ENCODE measurements at places on chromosomes 7 and 10.

DNA sequence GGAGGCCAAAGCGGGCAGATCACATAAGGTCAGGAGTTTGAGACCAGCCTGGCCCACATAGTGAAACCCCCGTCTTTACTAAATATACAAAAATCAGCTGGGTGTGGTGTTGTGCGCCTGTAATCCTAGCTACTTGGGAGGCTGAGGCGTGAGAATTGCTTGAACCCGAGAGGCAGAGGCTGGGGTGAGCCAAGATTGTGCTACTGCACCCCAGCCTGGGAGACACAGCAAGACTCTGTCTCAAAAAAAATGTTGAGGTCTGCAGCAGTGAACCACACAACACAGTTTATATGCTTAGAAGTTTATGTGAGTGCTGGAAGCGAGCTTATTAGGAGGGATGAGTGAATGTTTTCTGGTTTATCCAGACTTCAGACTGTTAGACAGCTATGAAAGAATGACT lies 10.4 kb downstream of the LHPP start:
- DNase-seq = no peak

- no peak for DNase-seq
Measured at GRCh38 chr10:116785867-116786266, 43.5 kb upstream of the HSPA12A start.

DNA sequence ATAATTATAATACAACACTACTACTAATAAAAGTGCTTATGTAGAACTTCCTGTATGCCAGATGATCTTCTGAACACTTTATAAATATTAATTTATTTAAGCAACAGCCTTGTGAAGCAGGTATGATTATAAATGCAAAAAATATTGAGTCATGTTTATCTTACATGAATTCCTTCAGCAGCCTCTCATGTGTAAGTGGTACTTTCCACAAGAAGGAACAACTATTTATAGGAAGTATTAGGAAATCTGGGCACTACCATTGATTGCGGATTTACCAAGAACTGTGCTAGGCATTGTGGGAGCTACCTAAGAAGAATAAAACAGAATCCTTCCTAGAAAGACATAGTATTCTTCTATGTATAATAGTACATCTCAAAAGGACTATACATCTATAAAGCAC lies 10.7 kb upstream of the STEAP4 start:
- DNase-seq = no peak

- no peak for DNase-seq
Measured at GRCh38 chr10:44032216-44032615, 352.7 kb downstream of the CXCL12 start.

GRCh38 chr7:46929359-46929758 lies 652.6 kb downstream of the TNS3 start:
- no peak for DNase-seq

- no peak for DNase-seq
Measured at GRCh38 chr7:136950331-136950730, 81.9 kb downstream of the CHRM2 start.

GRCh38 chr7:34330308-34330707 lies 327.7 kb upstream of the NPSR1 start:
- DNase-seq = no peak

- DNase-seq = no peak
Measured at GRCh38 chr7:153524070-153524601, 528.1 kb upstream of the DPP6 start.

GRCh38 chr10:31288962-31289361 lies 30.1 kb upstream of the ZEB1 start:
- no peak for DNase-seq

DNA sequence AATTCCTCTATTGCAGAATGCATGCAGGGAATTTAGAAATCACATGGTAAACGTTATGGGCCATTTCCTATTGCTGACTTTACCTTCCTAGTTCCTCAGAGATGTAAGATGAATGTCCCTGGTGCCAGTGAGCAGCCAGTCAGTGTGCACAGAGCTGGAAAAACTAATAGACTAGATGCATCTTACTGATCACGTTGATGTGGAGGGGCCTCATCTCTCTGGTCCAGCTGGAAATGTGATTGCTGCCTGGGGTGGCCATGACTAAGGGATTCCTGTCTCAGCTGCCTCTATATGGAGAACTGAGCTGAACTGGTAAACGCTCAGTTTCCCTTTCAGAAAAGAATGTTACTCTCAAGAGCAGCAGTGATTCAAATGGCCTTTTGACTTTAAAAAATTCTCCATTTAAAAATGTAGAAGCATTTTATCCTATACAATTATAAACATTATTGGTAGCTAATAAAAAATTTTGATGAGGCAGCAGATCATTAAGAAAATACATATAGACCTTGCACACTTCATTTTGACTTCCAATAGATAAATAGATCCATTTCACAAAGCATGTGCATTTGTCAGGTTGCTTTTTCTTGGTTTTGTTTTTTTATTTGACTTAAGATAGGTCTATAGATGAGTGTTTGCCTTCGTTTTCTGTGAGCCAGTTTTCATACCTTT lies 80.5 kb upstream of the INSYN2A start:
- DNase-seq = no peak

DNA sequence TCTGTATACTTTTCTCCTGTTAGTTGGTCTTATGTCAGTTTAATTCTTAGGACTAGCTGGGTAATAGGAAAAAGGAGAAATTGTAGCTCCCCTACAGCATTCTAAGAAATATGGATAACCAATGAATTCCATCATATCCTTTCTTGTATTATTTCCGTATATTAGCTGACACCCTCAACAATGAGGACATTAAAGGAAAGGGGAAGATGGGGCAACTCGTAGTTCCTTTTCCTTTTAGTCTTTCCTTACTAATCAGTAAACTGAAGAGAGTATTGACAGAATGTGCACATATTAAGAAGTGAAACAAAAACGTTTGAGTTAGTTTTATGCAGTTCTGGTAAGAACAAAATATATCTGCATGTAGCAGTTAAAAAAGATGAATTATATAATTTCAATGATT lies 35.1 kb upstream of the C10orf67 start:
- no peak for DNase-seq

DNA sequence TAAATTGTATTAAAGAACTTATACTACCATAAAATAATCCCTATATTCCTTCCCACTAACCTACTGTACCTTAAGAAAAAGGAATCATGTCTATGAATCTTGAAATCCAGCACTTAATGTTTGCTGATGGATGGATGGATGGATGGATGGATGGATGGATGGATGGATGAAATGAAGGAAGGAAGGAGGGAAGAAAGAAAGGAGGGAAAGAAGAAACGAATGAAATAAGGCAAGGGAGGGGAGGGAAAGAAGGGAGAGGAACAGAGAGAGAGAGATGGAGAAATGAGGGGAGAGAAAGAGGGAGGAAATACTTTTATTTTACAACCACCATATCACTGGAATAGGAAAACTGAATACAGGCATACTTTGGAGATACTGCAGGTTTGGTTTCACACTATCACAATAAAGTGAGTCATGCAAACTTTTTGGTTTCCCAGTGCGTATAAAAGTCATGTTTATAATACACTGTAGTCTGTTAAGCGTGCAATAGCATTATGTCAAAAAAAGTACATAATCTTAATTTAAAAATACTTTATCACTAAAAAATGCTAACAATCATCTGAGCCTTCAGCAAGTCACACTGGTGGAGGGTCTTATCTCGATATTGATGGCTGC lies 219.8 kb downstream of the CHCHD3 start:
- DNase-seq = no peak

DNA sequence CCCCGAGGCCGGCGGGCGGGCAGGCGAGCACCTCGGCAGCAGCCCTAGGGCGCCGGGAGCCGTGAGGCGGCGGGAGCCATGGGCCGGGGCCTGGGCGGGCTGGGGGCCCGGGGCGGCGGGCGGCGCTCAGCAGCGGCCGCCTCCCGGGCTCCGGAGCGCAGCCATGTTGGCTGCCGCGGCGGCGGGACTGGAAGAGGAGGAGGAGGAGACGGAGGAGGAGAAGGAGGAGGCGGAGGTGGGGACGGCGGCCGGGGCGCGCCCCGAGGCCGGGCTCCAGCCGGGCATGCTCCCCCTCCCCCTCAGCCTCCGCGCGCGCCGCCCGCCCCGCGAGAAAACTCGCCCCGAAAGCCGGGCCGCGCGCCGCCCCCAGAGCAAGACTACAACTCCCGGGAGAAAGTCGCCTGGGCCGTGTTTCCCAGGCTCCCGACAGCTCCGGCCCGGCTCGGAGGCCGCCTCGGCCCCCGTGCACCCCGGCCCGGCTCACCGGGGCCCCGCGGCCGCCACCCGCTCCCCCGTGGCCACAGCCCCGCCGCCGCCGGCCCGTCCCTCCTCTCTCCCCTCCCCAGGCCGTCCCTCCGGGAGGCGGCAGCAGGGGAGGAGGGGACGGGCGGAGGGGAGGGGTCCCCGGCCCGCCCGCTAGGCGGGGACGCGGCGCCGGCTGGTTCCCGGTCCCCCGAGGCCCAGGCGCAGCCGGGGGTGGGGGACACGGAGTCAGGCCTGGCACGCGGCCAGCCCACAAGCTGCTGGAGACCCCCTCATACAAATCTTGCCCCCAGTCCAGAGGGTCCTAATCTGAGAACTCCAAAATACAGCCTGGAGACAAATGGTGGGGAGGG lies at the start of gene DLG5:
DLG5 (minus strand) TSS at position 190 of the 836 bp plus-strand sequence. CDS start 235 bp downstream, outside the sequence.
- DNase-seq = peak; percentile 83

- no peak for DNase-seq
Measured at GRCh38 chr7:103143868-103144267, 5.0 kb downstream of the NAPEPLD start.

DNA sequence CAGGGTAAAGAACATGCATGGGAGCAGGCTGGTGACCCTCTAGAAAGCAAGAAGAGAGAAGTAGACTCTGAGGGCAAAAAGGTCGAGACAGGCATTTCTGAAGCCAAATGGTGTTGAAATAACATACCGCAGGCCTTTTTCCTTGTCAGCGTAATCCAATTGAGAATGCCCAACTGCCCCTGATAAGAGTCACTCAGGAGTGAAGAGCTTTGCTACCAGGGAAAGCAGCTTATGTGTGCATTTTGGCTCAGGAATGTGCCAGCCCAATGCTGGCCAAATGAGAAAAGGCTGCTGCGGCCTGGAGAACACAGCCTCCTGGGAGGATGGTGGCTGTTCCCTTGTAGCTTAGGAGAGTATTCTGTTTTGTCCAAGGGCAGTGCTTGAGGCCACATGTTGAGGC lies 61.4 kb upstream of the NFKB2 start:
- no peak for DNase-seq

DNA sequence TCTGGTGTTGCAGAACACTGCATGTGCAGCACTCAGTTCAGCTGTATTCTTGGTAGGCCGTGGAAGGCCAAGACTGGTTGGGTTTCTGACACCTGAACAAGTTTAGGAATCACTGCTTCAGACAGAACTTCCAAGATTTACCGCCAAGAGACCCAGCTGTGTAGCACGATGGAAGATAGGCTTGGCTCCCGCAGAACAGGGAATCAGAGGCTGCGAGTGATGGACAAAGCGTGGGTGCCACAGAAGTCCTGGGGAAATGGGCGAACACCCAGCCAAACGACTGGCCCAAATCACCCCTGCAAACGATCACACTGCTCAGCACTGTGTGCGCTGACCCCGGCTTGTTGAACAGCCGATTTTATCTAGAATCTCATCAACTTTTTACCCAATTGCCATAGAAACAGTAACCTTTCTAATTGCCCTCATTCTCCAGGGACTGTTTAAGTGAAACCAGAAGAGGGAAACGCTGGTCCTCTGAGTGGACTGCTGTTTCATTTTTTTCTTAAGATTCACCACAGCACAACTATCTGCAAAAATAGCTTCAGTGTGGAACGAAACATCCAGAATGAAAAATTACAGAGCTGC lies 17.9 kb downstream of the ZFAND2A start:
- DNase-seq = no peak

GRCh38 chr7:138519061-138519798 lies 59.2 kb downstream of the TRIM24 start:
- no peak for DNase-seq

GRCh38 chr10:43691485-43691884 lies 42.8 kb upstream of the ZNF32 start:
- no peak for DNase-seq

DNA sequence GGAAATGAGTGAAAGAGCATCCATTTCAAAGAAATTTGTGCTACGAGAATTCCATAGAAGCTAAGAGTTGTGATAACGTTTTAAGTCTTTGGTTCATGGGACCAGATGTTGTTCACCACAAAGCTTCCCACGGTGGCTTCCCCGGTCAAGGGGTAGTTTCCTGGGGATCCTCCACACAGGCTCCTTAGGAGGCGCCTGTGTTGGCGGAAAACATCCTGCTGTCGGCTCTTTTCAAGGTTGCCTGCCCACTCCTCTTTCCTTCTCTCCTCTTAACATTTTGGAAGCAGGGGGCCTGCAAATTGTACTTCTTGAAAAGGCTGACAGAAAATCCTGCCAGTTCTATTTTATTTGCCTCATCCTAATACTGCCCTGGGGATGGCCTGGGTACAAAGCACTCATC lies 398.6 kb downstream of the SORCS1 start:
- no peak for DNase-seq

DNA sequence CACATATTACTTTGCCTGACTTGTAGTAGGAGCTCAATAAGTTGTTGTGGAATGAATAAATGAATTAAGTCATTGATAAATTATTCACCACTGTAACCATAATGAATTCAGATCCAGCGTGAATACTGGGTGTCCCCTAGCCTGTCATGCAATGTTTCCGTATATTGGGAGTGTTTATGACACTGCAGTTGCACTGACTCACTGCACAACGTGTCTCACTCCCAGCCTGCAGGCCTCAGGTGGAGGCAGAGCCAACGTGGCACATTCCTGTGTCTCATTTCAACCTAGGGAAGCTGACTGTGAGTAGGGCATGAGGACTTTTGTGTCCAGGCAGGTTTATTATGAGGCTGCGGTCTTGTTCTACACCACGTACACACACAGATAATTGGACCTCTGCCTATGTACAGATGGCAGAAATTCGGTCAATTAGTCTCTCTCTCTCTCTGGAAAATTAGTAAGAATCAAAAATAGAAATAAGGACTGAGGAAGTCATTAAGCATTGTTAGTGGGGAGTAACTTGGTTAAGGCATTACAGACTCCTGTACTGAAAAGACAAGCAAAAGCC lies 299.1 kb upstream of the IGFBP3 start:
- DNase-seq = no peak

- no peak for DNase-seq
Measured at GRCh38 chr7:28338041-28338440, 74.3 kb upstream of the CREB5 start.

GRCh38 chr10:5873515-5873995 lies 16.1 kb downstream of the ANKRD16 start:
- DNase-seq = peak; percentile 76

- peak; percentile 16 for DNase-seq
Measured at GRCh38 chr7:140230861-140231770, 54.3 kb upstream of the KDM7A start.

DNA sequence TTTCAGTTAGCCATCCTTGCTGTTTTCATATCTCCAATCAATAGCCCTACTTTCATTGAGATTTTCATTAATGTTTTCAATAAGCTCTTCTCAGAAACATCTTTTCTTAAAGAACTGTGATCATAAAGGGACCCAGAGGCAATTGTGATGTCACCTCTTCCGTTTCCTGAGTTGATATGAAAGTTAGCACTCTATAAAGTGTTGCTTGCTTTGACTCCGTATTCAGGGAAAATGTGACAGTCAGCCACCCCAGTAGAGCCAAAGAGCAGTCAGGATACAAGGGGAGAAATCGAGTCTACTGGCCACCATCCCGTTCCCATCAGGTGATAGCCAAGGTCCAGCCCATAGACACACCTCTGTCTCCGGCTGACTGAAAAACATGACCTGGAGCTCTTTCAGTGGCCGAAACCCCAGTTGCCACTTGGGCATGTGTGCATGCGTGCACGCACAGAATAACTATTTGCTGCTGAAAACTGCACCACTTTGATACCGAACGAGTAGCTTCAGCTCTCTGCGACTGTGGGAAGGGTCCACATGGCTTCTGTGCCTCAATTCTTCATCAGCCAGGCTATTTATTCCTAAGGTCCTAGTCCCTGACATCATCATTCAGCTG lies 291.4 kb downstream of the USP6NL start:
- no peak for DNase-seq

Measured in adrenal gland (tissue), 19 donors.